ENCODE measurements at places on chromosomes 3 and 15.
A peak's percentile ranks its signal among the peaks of the same experiment; 100 is the strongest.

DNA sequence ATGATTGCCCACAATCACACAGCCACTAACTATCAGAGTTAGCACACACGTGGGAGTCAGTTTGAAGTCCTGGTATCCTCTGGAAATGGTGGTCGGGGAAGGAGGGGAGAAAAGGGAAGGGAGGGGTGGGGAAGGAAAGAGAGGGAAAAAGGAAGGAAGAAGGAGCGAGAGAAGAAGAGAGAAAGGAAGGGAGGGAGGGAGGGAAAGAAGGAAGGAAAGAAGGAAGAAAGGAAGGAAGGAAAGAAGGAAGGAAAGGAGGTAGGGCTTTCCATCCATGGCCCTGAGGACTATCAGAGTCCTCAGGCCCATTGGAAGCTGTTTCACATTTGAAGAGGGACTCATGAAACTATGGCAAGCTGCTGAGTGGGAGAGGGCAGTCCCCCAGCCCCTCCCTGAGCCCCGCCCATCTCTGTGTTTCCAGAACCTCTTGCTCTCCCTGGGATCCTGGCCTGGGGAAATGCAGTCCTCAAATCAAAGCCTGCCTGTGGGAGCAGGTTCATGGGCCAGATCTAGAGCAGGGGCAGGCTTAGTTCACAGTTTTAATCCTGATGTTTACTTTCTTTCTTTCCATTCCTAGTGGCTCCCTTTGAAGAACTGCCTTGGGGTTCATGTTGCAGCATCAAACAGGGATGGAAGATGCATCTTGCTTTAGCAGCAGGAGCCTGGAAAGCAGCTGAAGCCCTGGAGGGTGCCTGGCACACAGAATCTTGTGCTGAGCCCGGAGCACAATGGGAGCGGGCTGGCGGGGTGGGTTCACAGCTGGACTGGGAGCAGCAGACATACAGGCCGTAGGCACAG lies 66.1 kb upstream of the GLCE start:
- DNase-seq = no peak

DNA sequence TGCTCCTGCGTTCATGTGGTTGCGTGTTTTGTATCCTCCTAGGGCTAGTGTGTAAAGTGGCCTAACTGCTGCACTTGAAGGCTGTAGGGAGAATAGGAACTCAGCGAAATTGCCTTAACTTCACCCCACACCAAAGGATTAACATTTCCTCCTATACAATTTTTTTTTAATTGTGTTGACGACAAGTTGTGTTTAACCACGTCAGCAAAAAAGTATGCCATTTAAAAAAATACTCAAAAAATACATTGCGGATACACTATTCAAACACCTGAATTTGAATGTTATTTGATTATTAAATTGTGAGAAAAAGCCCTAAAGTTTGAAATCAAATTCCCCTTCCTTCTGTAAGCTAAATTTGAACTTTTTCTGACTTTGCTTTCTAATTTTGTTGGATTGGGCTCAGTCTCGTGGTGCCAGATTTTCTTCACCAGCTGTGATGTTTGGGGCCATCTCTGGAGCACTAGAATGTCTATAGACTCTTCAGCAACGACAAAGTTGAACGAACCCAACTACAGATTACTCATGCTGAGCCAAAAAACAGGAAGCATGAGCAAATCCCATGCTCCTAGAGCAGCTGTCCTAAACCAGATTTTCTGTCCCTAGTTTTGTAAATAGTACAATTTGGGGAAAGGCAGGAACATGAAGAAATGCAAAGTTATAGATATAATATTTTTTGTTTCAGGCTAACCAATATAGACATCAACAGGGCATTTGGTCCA lies 8.1 kb upstream of the SLC9A9 start:
- DNase-seq = no peak

- DNase-seq = peak; percentile 35
Measured at GRCh38 chr3:197791892-197792647, 1.0 kb downstream of the LRCH3 start.

- peak; percentile 37 for DNase-seq
Measured at GRCh38 chr15:46304321-46304720, 669.5 kb downstream of the SQOR start.

- no peak for DNase-seq
Measured at GRCh38 chr15:31338879-31339557, 12.4 kb downstream of the KLF13 start.

DNA sequence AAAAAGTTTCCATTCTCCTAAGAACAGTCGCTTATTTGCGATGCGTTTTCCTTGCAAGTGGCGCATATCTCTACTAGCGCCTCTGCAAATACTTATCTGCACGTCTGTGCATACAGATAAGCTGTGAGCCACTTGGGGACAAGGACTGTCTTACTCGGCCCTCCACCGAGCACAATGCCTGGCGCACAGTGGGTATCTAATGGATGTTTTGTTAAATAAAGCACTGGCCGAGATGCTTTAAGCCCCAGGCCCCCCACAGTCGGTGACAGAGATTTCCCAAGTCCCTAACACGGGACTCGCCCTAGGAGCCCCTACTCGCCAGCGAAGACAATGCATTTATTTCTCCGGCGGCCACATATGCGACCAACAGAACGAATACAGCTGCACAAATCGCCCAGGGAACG lies 503 bp downstream of the HLTF start:
- peak; percentile 41 for DNase-seq

DNA sequence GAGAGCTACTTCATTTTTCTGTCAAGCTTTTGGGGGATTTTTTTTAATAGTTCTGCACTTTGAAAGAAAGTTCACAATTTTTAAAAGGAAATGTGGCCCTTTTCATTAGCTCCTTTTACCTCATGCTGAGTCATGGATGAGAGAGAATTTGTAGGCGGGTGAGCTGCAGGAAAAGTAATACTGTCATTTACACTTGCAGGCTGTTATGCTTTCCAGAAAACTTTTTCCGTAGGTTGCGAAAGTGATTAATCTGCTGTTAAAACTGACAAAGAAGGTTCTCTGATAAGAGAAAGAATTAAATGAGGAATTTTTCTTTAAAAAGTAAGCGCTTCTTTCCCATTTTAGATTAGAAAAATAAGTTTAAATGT lies 430.2 kb downstream of the LPP start:
- DNase-seq = peak; percentile 52

GRCh38 chr3:138890555-138891187 lies 55.9 kb upstream of the PIK3CB start:
- no peak for DNase-seq

DNA sequence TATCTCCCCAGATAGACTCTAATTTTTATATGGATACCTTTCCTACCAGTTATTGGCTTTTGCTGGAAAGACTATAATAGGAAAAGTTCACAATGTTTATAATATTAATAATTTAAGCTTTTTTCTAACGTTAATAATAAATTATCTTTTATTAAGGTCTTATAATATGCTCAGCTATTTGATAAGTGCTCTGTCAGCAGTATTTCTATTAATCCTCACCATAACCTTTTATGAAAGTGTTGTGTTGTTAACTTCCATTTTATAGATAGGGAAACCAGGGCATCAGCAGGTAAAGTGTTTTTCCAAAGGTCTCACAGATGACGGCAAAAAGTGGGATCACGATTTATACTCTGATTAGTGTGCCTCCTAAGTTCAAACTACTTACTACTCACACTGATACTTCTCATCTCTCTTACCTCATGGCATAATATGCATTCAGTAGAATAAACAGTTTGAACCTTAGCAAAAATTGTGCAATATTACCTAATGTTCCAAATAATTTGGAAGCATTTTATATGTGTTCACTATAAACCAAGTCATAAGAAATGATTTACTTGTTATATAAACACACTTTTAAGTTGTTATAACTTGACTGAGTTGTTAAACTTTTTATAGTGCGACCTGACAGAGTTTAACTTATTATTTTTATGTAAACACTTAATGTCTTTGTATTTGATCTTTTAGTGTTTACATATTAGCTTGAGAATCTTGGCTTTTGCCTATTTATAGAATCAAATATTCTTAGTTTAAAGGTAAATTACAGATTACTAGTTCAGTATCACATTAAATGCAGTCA lies 274.9 kb upstream of the DCBLD2 start:
- no peak for DNase-seq

GRCh38 chr3:114827495-114827894 lies 319.6 kb downstream of the ZBTB20 start:
- DNase-seq = peak; percentile 57

DNA sequence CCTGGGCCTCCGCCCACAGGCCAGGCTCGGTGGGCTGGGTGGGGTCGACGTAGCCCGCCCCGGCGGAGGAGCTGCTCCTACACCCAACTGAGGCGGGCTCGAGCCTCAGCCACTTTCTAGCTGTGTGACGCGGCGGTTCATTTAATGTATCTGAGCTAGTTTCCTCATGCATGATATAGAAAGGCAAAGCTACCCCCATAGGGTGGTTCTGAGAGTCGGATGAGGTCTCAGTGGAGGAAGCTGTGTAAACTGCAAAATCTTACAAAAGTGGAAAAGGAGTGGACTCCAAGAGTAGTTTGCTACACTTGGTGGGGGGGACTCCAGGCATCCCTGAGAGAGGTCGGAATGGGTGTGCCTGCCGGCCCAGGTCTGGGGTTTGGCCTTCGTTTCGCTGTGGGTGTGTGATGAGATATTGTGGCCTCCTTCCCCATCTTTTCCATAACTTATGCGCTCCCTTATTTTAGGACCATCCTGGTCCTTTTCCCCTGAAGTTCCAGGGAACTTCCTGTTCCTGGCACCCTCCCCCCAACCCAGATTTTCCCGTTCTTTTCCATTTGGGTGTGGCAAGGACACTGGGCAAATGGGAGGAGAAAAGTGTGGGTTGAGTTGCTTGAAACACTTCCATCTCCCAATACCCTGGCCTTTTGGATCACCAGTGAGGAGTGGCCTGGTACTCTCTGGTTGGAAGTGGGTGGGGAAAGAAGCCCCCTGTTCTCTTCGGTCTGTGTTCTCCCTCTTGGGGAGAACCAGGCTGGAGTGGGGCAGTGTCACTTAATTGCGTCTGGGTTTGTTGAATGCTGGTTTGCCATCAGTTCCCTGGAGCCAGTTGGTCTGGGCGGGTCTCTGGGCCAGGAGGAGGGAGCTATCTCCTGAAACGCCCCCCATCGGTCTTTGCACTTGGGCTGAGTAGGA lies 1.1 kb downstream of the PDIA5 start:
- DNase-seq = no peak

GRCh38 chr3:177835917-177836316 lies 638.6 kb upstream of the TBL1XR1 start:
- DNase-seq = no peak

GRCh38 chr3:114307832-114308231 lies 14.0 kb downstream of the TIGIT start:
- DNase-seq = no peak

DNA sequence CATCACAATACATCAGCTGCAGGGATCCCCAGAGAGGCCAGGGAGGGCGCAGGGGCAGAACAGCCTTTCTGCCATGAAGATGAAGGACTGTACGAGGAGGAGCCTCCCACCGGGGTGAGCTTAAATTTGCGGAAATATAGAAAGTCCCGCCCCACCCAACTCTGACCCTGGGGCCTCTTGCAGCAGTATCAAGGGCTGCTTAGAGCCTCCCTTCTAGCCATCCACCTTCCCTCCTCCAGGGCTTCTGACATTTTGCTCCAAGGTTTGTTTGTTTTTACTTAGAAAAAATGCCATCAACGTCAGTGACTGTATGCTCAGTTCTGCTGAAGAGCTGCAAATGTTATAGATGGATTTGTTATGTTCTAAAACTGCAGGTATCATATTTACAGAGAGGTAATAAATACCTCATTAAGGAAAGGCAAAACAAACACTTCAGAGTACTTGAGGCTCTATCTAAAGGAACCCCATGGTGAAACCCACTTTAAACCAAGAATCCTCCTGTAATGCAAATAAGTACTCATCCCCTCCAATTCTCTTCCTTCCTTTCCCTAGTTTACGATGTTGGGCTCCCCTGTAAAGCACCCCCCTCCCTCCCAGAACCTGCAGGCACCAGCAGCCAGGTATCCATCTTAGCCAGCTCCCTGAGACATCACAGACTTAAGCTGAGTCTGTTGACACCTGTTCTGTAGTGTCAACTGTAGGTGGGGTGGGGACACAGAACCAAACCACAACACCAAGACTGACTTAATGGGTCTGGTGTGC lies 30.5 kb downstream of the RFTN1 start:
- no peak for DNase-seq

GRCh38 chr3:16480861-16481545 lies 32.5 kb downstream of the RFTN1 start:
- peak; percentile 37 for DNase-seq

DNA sequence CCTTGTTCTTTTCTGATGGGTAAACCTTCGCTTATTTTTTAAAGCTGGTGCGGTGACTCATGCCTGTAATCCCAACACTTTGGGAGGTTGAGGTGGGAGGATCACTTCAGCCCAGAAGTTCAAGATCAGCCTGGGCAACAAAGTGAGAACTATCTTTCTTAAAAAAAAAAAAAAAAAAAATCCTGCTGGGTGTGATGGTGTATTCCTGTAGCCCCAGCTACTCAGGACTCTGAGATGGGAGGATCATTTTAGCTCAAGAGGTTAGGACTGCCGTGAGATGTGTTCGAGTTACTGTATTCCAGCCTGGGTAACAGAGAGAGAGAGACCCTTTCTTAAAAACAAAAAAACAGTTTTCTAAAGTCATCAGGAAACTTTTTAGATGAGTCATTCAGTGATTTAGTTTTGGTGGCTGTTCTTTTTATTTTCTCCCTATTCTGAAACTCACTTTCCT lies 37.7 kb downstream of the SLMAP start:
- DNase-seq = no peak

DNA sequence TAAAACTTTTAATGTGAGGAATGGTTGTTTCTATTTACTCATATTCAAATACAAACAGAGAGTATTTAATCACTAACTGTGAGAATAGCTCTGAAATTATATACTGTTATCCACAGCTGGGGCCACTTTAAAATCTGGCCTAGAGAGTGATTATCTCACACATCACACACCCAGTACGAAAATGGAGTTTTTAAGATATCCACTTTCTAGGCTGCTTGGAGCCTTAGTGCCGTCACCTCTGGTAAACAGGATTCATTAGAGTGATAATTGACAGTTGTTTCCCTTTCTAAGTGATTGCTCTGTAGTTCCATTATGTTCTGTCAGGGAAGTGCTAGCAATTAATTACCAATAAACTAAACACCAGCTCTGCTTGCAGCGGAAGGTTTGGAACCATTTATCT lies 942.4 kb downstream of the FHIT start:
- DNase-seq = no peak

GRCh38 chr15:42131826-42132806 lies 24.3 kb downstream of the PLA2G4F start:
- DNase-seq = no peak

- no peak for DNase-seq
Measured at GRCh38 chr3:46095307-46095706, 68.0 kb upstream of the XCR1 start.
